HuH-7.5 (cell line): ENCODE measurements at places on chromosomes 16 and 17.

DNA sequence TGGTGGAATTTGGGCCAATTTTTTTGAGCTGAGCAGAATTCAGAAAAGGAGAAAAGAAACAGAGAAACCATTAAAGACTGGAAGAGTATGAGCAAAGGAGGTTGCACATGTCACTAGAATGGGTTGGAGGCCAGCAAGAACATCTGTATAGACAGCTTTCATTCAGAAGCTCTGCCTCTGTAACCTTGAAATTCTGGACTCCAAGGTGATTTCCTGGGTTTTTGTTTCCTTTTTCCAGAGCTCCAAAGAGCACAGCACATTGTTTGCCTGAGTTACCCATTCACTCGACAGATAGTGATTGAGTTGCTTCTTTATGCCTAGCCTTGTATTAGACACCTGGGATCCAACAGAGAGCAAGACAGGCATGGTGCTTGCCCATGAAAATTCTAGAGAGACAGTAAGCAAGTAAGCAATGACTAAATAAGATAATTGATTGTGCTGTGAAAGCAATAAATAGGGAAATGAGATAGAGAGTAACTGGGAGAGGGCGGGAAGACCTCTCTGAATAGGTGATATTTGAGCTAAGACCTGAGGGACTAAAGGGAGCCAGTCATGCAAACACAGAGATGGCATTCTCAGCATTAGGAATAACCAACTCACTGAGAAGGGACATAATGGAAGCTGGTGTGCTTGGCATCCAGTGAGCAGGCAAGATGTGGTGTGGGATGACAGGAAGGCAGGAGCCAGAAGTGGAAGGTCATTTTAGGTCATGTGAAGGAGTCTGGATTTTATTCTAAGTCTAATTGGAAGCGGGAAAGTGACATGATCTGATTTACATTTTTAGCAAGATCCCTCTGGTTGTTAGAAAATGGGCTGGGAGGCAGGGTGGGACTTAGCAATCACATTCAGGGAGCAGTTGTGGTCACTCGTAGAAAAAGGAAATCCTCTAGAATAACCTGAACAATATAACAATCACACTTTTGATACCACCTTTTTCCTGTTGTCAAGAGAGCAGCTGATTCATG is 197.5 kb downstream of the HS3ST3A1 start:
- DNase-seq = no peak

GRCh38 chr16:2429034-2429770 is at the start of gene CCNF:
TSS of gene CCNF (plus strand) at chr16:2429447. CDS start at chr16:2429482, 35 bp downstream.
- peak; percentile 94 for DNase-seq

DNA sequence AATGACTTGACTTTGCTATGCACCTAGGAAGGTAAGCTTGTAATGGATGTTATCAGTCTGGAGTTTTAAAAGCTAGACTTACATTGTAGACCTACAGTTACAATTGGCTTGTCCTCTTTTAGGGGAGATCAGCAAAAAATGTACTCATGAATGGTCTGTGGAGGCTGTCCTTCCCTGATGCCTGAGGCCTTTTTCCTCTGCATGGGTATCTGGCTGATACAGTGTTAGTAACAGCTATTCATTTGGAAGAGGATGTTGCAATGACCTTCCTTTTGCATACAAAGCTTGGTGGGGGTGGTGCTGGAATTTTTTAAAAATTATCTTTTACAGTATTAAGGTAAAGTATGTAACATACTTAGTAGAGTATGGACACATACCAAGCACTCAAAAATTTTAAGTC is 525.5 kb downstream of the KIF2B start:
- no peak for DNase-seq

DNA sequence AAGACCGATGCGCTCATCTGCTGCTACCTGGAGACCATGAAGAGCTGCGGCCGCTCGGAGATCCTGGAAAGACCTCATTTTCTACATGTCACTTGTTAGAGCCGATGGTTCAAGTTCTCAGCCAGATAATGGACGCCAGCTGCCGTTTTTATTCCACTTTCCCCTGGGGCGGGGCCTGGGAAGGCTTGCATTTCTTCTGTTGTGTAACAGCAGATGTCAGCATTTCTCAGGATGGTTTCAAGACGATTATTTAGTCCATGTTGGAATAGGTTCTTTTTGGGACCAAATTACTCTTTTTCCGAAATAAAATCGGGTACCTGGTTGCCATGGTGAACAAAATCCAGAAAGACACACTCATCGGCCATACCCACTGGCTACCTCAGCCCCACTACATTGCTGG is 1418.3 kb downstream of the CDH11 start:
- DNase-seq = no peak

GRCh38 chr16:19696328-19696727 is 21.7 kb downstream of the KNOP1 start:
- DNase-seq = no peak

GRCh38 chr16:1378804-1379303 is 27.1 kb downstream of the GNPTG start:
- DNase-seq = peak; percentile 71
